Muscle of back (tissue), 13 donors: ENCODE measurements at places on chromosomes 7 and 10.

DNA sequence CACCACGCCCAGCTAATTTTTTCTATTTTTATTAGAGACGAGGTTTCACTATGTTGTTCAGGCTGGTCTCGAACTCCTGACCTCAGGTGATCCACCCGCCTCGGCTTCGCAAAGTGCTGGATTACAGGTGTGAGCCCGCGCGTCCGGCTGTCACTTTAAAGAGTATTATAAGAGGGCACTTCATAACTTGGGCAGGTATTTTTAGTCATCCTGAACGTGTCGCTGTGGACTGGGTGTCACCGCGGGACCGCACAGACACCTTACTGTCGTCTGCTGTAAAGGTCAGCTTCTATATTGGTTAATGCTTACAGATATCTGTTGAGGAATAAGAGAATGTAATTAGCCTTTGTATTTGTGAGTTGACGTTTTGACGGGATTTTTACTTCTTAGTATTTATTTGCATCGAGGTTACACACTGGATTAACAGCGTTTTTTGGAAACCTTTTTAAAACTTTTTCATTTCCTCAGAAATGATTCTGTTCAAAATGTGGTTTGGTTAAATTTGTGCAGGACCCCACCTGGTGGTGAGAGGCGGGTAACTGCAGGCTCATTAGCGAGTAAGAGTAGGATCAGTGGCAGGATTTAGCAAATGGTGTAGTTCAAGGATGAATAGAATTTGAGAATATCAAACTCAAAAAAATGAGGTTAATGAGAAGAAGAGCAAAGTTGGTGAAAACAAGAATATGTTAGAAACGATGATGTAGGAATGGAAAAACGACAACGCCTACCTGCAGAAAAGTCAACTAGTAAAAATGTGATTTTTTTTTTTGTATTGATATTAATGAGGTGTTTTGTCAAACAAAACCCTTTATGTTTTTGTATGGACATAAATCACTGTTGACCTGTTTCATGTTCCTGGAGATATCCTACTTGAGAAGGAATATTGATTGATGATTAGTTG is 3.2 kb downstream of the DNAJB6 start:
- DNase-seq, result peak; percentile 71

- peak; percentile 72 for DNase-seq
These were observed 99.7 kb upstream of the CAV2 start for GRCh38 chr7:116399819-116400218.

DNA sequence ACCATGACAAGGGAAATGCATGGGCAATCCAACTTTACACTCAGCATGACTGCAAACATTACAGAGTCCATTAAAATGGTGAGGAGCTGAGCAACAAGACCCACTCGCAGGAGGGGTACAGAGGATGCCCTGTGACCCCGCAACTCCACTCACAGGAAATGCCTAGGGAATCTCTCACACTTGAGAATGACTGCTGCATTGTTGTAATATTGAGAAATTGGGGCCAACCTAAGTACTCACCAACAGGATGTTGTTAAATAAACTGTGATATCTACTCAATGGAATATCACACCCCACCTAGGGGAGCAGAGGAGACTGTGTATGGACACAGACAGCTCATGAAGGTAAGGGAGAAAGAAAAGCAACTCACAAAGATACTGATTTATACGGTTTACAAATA is 53.4 kb upstream of the CAMK2B start:
- DNase-seq, result no peak

DNA sequence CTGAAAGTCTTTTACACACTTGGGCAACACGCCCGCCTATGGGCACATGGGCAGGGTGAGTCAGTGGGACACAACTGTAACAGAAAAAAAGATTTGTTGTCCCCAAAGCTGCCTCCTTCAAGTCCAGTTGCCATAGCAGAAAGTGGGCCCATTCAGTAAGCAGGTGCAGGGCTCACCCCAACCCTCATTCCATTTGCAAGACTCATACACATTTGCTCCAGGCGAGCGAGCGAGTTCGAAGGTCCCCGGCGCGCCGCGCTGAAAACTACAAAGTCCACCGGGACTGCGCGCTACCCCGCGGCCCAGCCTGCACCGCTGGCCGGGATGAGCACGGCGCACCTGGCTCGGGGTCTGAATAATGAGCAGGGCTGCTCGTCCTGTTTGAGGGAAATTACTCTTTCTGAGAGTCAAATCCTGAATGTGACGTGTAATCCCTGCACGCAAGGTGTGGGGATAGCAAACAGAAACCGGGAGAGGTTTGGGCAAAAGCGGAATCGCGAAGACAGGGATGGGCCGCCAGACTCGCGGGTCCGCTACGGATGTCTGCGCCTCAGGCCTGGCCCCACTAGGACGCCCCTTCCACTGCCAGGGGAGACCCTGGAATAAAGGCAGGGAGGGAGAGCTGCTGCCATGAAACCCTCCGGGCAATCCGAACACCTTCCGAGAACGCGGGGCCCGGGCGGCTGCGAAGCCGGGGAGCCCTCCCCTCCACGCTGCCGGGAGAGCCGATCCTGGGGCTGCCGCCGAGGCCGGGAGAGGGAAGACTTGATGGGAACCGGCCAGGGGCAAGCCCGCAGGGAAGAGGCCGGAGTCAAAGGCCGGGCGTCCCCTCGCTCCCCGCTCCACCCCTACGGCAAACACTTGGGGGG is 982 bp downstream of the COBL start:
- no peak for DNase-seq

- no peak for DNase-seq
These were observed 40.2 kb downstream of the WDR11 start for GRCh38 chr10:120891365-120891764.

DNA sequence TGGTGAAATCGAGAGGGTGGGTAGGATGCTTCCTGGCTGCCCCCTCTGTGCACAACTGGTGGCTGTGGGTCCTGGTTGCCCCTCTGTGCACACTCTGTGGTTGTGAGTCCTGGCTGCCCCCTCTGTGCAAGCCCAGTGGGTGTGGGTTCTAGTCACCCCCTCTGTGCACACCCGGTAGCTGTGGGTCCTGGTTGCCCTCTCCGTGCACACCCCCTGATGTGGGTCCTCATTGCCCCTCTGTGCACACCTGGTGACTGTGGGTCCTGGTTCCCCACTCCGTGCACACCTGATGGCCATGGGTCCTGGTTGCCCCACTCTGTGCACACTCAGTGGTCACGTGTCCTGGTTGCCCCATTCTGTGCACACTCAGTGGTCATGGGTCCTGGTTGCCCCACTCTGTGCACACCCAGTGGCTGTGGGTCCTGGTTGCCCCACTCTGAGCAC is 20.3 kb upstream of the RET start:
- no peak for DNase-seq

DNA sequence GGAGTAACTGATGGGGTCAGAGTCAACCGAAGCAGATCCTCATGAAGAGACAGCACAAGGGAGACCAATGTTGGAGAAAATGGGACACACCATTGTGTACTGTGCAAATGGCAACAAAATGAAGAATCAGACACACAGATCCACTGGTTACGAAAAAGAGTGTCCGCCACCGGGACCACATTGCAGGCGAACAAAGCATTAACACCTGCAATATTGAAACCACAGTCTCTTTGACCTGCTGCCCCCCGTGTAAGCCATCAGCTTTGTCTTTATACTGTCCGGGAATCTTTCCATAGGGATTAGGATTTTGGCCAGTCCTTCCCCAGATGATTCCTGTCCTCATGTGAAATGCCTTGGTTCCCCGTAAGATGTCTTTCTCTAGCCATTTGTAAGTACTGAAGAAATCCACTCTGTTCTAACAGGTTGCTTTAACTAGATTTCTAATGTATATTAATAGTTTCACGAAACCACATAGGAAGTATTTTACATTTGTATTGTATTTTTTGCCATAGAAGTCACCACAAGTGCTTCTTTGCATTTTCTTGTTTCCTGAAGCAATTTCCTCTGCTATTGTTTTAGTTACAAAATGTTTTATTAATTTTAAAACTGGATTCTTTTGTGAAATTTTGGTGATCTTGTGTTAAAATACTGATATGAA is 140.8 kb upstream of the NFE2L3 start:
- DNase-seq, result no peak

GRCh38 chr10:119090026-119090795 is 9.6 kb upstream of the EIF3A start:
- DNase-seq, result no peak

DNA sequence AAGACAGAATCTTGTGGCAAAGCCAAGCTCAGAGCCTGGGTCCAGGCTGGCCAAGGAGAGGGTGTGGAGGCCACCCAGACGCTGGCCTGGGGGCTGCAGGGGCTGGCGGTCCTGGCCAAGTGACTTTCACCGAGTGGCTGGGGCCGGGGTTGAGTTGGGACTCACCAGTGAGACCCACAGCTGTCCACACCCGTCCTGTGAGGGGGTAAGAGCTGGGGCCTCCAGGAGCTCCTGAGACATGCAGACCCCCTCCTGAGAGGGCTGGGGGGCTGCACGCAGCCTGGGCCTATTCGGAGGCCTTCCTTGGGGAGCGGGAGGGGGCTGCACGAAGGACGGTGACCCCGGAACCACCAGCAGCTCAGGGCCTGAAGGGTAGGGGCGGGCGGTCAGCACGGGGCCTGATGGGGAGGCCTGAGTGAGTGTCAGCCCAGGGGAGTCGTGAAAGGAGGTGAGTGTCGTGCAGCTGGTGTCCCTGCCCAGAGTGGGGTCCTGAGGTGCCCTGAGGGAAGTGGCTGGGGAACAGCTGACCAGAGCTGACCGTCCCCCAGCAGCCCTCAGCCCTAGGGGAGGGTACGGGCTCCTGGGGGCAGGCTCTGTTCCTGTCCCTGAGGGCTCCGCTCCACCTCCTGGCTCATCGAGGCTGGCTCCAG is 100.9 kb downstream of the FOXL3 start:
- DNase-seq, result no peak

- no peak for DNase-seq
These were observed 9.8 kb upstream of the DLX6 start for GRCh38 chr7:96995406-96996110.

- no peak for DNase-seq
These were observed 6.3 kb upstream of the TBX20 start for GRCh38 chr7:35260246-35260645.

GRCh38 chr10:80252296-80252887 is 37.1 kb downstream of the MAT1A start:
- DNase-seq, result no peak

GRCh38 chr7:40757109-40757508 is 622.3 kb downstream of the SUGCT start:
- no peak for DNase-seq

DNA sequence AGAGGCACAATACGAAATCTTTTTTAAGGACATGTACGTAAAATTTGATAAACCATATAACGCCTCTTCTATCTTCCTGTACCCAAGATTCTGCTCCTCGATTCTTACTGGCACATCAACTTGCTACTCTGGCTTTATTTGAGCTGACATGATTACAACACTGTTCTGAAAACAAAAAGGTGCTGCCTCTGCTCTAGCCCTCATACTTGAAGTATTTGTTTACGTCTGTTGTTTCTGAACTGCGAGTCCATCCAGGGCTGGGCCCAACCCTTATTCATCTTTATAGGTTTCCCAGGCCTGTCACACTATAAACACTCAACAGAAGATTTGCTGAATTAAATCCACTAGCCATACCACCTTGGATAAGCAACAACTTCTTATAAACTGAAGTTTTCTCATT is 96.2 kb upstream of the SVIL start:
- DNase-seq, result no peak

DNA sequence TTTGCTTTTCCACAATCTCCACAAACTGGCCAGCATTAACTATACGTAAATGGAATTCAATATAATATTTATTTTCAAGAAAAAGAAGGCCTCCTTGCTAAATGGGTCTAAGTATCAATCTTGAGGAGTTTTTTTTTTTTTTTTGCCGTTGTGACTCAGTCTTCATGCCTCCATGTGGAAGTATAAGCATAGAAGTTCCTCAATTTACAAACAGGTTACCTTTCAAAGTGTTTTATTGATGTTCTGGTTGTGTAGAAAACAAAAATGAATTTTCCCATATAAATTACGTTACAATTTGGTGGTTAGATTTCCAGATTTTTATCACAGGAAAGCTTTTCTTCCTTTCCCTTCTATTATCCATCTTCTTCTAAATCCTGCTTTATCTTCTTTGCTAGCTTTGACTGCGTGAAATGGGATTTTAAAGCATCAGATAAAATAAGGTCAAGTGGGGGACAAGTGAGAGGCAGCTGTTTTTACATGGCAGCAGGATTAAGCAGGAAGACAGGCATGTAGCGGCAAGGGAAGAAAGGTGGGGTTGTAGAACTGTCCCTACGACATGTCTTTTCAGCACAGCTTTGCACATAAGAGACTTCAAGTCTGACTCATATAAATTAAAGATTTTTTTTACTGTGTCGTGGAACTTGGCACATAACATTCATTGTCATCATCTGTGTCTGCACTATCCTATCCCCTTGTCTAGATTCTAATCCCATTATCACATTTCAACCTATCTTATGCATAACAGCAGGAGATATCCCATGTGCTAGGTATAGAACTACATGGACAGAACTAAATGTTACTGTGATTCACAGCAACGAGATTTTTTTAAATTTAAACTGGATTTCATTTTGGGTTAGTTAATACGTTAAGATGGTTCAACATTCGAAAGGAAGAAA is 135.3 kb upstream of the FAM3C start:
- DNase-seq, result peak; percentile 12

DNA sequence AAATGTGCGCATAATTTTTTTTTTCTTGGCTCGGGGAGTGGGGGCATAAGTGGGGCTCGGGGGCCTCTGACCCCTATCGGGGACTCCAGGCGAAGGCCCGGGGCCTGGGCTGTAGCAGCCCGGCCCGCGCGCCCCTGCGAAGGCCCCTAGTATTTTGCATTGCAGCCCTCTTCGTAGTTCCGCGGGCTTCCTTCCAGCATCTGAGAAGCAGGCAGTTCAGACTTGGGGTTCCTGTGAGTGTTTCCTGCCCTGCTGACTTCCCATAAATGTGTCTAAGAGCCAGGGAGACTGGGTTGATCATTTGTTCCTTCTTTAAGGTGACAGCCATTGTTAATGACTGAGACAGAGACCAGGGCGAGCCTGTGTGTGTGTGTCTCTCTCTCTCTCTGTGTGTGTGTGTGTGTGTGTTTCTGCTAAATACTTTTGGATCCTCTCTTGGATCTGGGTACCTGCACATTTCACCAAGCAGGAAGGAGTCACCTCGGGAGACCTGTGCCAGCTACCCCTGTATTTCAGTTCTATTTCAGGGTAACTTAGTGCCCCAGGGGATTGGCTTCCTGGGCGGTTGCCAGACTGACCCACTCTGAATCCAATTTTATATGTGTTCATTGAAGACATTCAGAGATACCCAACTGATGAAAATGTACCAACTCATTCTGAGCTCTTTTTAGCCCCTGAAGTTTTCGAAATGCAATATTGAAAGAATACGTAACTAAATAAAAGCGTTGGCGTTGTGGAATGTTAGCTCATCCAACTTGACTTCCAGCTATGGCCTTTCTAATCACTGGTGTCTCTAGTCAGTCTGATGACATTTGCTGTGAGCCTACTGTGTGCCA is 805 bp downstream of the MSRB2 start:
- DNase-seq, result peak; percentile 92

DNA sequence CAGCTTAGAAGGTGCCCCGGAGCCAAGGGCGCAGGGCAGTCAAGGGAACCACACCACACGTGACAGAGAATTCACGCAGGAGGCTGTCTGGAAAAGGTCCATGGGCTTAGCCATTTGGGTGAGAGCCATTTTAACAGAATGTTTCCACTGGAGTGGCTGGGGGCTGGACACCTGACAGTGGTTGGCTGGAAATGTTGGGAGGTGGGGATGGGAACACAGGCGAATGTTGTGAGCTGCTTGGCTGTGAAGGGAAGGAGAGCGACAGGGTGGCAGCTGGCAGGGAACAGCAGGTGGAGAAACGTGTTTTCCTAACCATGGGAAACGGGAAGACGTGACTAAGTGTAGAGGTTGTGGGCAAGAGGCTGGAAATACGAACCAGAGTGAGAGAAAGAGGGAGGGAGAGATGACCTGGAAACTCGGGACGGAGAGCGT is 100.5 kb upstream of the ZNF32 start:
- DNase-seq, result peak; percentile 51

- no peak for DNase-seq
These were observed 3.2 kb upstream of the ATP6V1F start for GRCh38 chr7:128859232-128860157.
